NCI-H1436 treated with DMSO at 0.1 percent for 48 hours (cell line): ENCODE measurements at places on chromosomes 12 and 14.

DNA sequence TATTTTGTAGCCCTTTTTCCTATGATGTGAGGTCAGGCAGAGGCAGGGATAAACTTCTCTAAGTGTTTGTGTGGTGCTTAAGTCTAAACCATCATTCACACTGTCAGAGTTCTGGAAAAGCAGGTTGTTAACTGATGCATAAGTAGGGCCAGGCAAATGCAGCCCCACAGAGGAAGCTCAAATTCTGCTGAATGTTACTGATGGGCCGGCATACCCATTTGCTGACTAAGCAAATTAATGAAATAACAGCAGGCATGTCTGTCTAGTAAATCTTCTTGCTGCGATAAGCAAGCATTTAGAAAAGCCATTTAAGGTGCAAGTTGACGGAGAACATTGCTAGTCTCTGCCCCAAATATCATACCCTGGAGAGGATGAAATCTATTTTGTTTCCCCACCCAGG, 523.2 kb upstream of the CCDC196 start:
- DNase-seq: no peak

GRCh38 chr14:96808619-96809406, 11.6 kb downstream of the VRK1 start:
- no peak for DNase-seq

DNA sequence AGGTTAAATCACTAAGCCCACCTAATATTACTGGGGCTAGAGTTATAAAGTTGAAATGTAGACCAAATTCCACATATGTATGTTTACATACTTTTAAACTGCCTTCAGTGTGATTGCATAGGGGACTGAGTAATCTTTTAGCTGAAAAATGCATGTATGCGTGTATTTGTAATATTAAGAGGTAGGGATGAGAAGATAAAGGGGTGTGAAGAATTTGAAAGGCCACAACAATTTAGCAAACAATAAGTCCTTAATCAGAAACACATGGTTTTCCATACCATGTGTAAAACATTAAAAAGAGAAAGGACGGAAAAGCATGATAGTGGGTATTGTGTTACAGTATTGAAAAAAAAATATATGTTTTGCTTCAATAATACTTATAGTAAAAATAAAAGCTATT, 919.9 kb upstream of the FLRT2 start:
- DNase-seq: no peak

- DNase-seq: no peak
Observed at GRCh38 chr12:11067514-11067913, 5.4 kb upstream of the TAS2R46 start.

GRCh38 chr14:81222691-81223090, 1.9 kb upstream of the GTF2A1 start:
- DNase-seq: no peak

DNA sequence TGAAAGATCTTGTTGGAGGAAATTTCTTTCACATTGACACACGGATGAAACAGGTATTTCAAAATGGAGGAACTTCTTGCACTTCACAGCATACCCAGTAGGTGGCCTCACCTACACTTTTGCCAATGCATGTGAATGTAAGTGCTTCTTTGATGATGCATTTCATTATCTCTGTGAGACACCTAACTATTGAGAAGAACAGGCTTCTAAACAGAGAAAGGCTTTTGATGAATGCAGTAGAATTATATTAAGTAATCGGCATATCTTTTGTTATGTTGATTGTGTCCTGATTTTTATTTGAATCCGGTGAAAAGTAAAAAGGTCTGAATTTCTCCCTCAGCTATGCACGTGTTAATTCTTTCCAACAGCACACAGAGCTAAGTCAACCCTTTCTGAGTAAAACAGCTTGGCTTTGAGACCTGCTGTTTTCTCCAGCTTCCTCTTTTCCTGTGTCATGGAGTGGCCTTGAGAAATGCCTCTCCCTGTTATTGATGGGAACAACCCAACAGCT, 399.0 kb downstream of the NAV3 start:
- DNase-seq: no peak

DNA sequence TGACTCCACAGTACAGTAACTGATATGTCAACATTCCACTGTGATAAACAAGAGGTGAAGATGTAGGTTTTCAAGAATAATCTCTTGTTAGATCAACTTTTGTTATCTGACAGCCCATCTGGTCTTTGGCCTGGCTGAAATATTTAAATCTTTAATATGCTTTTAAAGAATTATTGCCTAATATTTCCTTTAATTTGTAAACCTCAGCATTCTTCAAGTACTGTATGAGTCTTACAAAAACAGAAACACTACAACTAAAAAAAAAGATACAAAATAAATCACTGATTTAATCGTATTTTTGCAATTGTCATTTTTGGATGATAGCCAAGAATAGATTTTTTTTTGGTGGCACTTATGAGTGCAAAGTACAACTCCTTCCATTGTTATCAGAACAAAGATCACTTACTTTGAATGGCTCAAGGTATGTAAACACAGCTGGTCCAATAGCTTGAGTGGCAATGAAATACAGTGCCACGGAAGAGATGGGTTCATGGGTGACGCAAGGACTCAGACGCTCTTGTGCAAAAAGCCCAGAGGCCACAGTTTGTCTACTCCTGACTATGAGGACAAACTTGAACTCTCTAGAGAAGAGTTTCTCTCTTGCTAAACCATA, 109.5 kb downstream of the PAX9 start:
- DNase-seq: peak; percentile 44

- DNase-seq: no peak
Observed at GRCh38 chr12:110846615-110847566, at the start of gene CCDC63. TSS of gene CCDC63 (plus strand) at chr12:110846987. CDS start at chr12:110852955, 5,968 bp downstream.

DNA sequence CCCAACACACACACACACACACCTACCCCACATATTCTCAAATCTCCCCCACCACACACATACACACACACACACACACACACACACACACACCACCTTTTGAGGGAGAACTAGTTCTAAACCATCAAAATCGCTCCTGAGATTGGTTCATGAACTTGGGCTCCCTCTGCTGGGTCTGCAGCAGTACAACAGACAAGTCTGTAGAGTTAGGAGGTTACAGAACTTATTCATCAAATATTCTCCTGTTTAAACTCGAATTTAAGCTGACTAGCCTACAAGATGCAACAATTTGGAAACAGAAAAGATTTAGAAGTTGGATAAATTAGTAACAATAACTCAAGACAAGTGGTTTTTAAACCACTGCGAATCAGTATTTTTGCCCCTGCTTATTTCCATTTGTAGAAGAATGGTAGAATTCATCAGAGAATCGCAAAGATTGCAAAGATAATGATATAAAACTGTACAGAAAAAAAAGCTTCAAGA, 136.4 kb upstream of the USP15 start:
- no peak for DNase-seq

- no peak for DNase-seq
Observed at GRCh38 chr14:53701108-53701875, 255.3 kb downstream of the BMP4 start.

DNA sequence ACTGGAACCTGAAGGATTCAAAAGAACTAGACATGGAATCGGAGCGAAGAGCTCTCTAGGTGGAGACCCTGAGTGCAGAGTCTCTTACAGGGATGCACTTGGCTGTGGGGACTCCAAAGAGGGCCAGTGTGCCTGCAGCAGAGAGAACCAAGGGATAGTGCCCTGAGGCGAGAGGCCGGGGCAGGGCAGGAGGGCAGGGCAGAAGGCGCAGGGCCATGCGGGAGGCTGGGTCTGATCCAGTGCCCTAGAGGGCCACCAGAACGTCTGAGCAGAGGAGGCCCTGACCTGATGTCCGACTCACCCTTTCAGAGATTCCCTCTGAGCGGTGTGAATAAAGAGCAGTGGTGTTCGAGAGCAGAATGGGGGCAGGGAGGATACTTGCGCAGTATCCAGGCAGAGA, 205.4 kb upstream of the FKBP4 start:
- no peak for DNase-seq

GRCh38 chr12:123038486-123038885, 58.0 kb downstream of the ARL6IP4 start:
- no peak for DNase-seq

DNA sequence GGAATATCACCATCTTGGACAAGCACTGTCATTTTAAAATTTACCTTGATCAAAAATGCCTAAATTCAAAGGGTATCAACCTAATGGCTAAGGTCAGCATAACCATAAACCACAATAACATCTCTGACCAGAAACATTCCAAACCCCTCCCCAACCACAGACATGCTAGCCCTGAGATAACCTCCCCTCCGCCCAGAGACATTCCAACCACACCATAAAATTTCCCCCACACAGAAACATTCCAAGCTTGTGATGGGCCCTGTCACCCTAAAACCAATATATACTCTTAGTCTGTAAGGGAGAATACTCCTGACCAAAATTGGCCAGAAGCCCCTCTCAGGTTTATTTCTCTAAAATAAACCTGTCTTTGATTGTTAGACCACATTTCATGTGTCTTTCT, 17.7 kb downstream of the EPYC start:
- DNase-seq: no peak

GRCh38 chr12:112105891-112106290, 2.7 kb downstream of the NAA25 start:
- DNase-seq: no peak

DNA sequence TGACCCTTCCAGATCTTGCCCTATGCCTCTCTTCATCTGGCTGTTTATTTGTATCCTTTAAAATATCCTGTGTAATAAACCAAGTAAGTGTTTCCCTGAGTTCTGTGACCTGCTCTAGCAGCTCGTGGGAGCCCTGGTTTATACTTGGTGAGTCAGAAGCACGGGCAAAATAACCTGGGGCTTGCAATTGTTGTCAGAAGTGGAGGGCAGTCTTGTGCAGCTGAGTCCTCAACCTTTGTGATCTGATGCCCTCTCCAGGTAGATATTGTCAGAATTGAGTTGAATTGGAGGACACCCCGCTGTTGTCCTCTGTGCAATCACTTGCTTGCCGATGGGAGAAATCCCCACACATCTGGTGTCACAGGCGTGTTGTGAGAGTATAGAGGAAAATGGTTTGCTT, 62.5 kb upstream of the PRICKLE1 start:
- DNase-seq: no peak

GRCh38 chr12:16359512-16360491, 12.4 kb downstream of the MGST1 start:
- no peak for DNase-seq

DNA sequence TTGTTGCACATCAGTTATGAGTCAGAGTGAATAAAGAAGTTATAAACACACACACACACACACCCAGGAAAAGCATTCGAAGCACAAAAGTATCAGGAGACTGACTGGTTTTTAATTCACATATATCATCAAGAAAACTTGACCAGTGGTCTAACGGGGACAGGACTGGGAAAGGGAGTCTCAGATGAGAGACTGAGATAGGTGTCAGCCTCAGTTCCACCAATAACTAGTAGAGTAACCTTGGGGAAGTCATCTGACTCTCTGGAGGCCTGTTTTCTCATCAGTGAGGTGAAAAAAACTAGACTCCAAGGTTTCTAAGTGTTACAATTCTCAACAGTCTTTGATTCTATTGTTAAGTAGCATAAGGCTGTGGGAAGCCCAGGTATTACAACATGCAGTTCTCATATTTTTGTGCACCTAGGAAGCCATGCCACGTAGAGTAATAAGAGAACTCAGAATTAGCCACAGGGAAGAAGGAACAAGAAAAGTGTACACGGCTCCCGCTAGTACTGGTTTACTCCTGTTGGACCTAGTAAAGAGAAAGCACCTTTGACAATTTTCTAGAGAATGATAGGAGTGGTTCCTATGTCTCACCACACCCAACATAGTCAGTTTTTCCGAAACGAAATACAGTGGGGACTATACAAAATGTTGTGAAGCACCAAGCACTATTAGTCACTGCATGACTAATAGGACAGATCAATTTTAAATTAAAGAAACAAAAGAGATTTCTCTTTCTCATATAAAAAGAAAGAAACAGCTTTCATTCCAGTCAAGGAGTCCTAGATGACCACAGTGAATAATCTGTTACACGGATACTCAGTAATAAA, 5.0 kb downstream of the PPTC7 start:
- no peak for DNase-seq

GRCh38 chr12:27063250-27063851, 19.0 kb downstream of the C12orf71 start:
- DNase-seq: no peak

DNA sequence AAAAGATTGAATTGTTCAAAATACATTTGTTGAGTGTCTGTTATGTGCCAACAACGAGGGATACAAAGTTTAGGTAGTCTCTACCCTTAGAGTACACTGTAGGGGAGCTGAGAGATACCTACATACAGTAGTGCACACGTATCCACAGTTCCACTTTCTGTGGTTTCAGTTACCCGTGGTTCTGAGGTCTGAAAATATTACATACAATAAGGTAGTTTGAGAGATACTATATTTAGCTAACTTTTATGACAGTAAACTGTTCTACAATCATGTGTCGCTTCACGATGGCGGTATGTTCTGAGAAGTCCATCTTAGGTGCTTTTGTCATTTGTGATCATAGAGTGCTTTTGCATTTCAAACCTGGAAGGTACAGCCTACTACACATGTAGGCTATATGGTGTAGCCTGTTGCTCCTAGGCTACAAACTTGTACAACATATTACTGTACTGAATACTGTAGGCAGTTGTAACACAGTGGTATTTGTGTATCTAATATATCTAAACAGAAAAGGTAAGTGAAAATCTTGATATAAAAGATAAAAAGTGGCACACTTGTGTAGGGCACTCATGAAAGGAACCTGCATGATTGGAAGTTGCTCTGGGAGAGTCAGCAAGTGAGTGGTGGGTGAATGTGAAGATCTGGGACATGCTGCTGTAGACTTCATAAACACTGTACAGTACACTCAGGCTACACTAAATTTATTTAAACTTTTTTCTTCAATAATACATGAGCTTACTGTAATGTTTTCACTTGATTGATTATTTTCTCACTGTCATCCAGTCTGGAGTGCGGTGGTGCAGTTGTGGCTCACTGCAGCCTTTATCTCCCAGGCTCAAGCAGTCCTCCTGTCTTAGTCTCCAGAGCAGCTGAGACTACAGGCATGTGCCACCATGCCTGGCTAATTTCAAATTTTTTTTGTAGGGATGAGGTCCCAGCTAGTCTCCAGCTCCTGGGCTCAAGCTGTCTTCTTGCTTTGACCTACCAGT, 4.0 kb downstream of the CPSF6 start:
- no peak for DNase-seq

- DNase-seq: peak; percentile 43
Observed at GRCh38 chr12:78406828-78407227, 457.7 kb upstream of the SYT1 start.

- no peak for DNase-seq
Observed at GRCh38 chr12:107642240-107642639, 43.4 kb upstream of the PWP1 start.
